ENCODE measurements at places on chromosomes 5 and 9.

GRCh38 chr5:178941361-178941760 is 363 bp downstream of the ZNF454 start:
- no peak for DNase-seq

GRCh38 chr9:72623156-72623555 is 101.7 kb downstream of the TMC1 start:
- DNase-seq, result no peak

GRCh38 chr5:58582803-58583491 is at the start of gene RAB3C:
Gene RAB3C, plus strand, starts transcription at chr5:58583075. Its CDS starts 134 bp downstream, at chr5:58583209.
- DNase-seq, result peak; percentile 59

DNA sequence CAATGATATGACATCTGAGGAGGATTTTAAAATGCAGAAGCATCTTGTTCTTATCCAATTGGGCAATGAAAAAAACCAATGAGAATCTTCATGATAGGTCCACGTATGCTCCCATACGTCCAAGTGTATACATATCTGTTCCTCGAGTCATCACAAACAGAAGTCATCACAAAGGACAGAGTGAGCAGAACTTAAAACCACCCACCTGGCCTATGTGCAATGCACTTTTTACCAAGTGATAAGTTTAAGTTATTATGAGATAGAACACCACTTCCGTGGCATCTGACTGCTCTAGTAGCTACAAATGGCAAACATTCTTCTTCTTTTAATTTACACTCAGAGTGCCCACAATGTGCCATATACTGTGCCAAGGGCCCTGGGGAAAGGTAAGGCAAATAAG is 82.4 kb downstream of the PPP2R2B start:
- no peak for DNase-seq

GRCh38 chr5:90548069-90548593 is 10.5 kb upstream of the ADGRV1 start:
- no peak for DNase-seq

DNA sequence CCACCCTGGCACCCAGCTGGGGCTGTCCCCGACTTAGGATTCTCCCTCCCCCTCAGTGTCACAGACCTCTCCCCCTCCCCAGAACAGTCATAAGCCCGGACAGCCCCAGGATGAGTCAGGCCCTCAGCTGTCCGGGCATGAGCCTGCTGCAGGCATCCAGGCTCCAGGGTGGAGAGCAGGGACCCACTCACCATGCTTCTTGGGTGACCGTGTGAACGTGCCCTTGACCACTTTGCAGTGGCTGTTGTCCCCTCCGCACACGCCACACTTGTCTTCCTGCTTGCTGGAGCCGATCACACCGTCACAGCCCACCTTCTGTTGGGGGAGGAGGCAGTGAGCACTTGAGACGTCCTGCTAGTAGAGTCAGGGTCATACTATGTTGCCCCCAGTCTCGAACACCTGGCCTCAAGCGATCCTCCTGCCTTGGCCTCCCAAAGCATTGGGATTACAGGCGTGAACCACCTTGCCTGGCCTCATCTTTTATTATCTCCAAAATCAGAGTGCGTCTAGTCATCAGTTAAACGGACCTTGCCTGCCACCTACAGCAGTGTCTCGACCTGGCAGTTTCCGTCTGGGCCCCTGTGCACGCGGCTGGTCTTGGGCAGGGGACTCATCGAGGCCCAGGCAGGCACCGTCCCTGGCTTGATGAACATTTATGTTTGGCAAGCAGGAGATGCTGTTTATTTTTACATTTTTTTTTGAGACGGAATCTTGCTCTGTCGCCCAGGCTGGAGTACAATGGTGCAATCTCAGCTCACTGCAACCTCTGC is 72.6 kb downstream of the ZNF354C start:
- no peak for DNase-seq

DNA sequence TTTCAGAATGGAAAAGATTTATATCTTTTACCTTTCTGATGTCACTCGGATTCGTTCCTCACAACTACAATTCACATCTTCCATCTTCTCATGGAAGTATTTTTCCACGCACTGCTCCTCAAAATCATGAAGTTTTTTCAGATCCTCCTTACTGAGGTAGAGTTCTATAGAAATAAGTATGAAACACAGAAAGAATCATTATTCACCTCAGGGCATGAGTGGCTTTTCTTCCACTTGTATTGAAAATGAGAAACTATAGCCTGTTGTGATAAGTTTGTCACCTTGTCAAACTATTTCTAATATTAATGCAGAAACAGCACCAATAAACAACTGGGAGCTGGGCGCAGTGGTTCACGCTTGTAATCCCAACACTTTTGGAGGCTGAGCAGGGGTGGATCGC is 116.0 kb downstream of the TRPM6 start:
- DNase-seq, result no peak

DNA sequence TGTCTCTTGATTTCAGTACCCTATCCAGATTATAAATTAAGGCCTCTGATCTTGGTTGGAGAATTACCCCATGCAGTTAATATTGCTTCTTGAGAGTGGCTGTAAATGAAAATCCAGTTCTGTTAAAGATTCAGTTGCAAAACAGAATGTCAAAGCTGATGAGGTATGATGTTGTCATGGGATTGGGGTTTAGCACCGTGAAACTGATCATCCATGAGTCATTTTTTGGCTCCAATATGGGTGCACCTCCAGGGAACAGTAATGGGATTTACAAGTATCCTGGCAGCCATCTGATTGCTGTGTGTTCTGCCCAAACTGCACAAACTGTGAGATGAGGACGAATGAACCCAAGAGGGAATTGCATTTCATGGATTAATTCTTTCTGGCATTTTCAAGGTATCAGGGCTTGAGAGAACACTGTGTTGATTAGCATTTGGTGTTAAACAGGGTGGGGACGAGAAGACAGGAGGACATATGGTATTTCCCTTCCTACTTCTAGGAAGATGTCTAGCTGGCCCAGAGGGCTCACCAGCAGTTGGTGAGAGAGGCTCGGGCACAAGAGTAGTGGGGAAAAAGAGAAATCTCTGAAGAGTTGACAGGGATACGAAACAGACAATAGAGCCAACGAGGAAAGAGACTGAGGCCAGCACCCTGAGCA is 214.7 kb downstream of the GAS1 start:
- no peak for DNase-seq

DNA sequence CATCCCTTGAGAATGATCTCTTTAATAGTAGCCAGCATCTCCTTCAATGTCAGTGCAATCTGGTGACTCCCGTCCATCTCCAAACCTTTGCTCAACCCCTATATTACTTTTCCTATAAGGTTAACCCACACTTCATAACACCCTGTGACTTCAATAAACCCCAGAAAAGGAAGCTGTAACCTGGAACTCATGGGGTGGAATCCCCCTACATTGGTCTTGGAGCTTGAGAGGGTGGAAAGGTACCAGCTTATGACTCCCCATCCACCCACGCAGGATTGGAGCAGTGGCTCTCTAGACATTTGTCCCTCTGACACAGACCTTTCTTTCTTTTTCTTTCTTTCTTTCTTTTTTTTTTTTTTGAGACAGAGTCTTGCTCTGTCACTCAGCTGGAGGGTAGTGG is 54.7 kb upstream of the ZFR start:
- DNase-seq, result no peak

- no peak for DNase-seq
Measured at GRCh38 chr9:10208691-10209069, 404.1 kb downstream of the PTPRD start.

- no peak for DNase-seq
Measured at GRCh38 chr9:69076550-69076949, 41.0 kb downstream of the FXN start.

DNA sequence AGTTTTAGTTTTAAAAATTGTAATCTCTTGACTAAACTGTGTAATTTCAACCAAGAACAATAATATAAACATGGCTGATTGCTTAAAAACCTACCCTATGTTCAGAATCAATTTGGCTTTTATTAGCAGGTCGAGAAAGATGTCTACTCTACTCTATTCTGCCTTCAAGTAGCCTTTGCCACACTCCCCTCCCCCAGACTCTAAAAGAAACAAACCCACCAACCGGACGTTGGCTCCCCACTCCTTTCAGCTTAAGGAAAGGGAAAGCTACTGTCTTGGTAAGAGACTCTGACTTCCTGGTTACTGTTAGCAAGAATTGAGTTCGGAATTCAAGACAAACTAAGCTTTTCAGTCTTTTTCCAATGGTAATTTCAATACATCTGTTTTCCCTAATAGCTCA is 46.7 kb downstream of the TNFAIP8 start:
- DNase-seq, result no peak

- DNase-seq, result no peak
Measured at GRCh38 chr5:123448017-123448617, 24.9 kb upstream of the CEP120 start.

DNA sequence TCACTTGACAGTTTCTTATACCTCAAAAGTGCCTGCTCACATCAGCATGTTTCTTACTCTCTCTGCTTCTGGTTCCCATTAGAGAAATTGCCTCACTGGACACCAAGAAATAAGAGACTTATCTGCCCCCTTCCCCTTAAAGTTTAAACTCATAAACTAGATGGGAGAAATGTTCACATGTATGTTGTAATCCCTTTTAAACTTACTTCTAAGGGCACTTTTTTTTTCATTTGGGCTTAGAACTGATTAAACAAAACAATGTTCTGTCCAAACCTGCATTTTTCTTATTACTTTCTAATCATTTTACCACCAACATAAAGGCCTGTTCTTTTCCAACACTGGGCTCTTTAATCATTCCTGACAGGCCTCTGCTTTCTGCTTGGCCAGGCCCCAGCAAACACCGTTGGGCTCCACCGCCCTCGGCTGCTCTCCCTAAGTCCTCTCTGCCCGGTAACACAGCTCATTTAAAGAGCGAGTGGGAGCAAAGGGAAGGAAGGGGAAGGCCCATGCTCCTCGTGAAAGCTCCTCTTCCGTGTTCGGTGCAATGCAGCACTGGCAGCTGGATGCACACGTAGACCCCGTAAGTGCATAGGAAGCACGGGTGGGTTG is 53.4 kb downstream of the ROR2 start:
- DNase-seq, result no peak

DNA sequence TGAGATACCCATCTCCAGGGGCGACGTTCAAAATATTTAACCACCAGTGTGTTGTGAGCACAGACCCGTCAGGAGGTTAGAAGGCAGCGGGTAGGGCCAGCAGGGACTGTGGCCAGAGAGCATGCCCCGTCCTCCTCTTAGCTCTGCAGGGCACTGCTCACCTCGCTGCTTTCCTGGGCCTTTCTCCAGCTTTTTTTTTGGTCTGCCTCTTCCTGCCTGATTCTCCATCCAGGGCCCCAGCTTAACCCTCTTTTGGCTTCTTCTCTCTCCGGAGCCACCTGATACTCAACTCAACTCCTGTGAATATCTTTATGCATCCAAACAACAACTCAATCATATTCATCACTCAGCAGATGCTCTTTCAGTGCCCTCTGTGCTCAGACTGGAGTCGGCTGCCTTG is 44.0 kb downstream of the TMOD1 start:
- DNase-seq, result no peak

DNA sequence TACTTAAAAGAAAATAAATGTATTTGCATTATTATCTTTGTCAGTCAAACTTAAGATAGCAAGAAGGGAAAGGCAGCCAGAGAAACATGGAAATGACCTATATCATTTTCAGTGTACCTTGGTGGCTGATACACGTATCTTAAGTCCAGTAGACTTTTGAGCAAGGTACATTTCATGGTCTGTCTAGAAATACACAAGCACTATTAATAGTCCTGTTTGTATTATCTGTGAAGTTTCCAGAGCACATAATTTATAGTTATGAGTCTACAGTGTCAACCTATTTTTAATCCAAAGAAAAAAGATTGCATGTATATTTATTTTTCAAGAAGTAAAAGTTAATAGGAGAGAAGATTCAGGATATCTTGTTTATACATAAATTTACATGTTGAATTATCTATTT is 95.7 kb downstream of the IZUMO3 start:
- no peak for DNase-seq

DNA sequence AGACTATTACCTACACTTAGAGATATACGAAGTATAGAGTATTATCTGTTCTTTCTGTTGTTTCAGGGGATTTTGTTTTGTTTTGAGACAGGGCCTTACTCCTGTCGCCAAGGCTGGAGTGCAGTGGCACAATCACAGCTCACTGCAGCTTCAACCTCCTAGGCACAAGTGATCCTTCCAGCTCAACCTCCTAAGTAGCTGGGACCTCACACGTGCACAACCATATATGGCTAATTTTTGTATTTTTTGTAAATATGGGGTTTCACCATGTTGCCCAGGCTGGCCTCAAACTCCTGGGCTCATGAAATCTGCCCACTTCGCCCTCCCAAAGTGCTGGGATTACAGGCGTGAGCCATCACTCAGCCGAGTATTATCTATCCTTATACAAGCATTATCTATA is 45.9 kb downstream of the SUSD1 start:
- no peak for DNase-seq

DNA sequence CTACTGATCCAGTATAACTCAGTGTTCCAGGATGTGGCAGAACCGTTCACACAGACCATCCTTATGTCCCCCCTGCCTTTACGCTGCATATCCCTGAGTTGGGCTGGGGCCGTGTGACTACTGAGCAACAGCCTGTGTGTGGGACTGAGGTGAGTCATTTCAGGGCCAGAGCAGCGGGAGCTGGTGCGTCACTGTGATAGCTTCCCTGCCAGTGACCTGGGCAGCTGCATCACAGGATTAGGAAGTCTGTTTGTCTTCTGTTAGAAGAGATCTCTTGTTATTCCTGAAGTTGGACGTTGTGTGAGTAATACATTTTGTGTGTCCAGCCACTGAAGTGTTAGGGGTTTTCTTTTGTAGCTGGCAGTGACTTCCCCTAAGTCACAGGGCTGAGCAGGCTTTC is 35.6 kb downstream of the TPPP start:
- no peak for DNase-seq

- DNase-seq, result no peak
Measured at GRCh38 chr9:126386088-126386487, 59.5 kb downstream of the MVB12B start.

DNA sequence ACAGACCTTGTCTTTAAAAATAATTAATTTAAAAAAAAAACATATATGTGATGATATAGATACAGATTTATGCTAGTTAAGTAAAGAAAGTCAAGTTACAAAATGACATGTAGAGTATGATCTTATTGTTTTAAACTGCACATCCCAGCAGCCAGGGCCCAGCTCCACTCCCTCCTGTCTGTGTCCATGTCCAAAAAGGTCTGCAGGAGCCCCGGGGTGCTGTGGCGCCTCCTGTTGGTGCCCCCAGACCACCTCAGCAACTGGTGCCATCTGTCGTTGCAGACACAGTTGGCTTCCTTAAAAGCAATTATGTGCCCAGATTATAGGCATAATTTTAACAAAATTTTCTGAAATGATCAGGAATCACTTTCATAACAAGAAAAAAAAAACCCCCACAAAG is 33.3 kb downstream of the IPPK start:
- DNase-seq, result no peak

- DNase-seq, result no peak
Measured at GRCh38 chr5:106784846-106785245, 885.9 kb downstream of the EFNA5 start.

DNA sequence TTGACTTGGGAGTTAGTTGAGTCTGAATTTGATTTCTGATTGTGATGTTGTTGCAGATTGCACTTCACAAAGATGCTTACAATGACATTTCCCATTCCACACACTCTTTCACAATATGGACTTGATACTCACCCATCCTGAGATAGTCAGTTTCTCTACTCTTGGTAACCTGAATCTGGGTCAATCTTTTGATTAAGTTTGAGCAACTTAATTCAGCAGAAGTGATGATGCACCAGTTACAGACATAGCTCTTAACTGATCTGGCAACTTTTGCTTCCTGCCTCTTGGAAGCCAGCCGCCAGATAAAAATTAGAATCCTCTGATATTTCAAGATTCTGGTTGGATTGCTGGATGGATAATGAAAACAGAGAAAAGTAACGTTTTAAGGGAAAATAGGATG is 79.7 kb upstream of the OSMR start:
- DNase-seq, result no peak

- DNase-seq, result no peak
Measured at GRCh38 chr9:120109242-120109641, 470.7 kb downstream of the CDK5RAP2 start.

GRCh38 chr5:33595303-33595702 is 154.5 kb downstream of the TARS1 start:
- DNase-seq, result no peak

Data from NCI-H2081 treated with DMSO at 0.1 percent for 48 hours (cell line).